Right lobe of liver (tissue), 6 donors: ENCODE measurements at places on chromosomes 13 and 19. TPM values are rescaled to one million over a fixed set of nuclear protein-coding genes. Genes with fewer than 3 reads are reported as not detected.

Gene PCDH17
- 1.1 TPM for total RNA-seq

- H3K27me3 ChIP-seq: no peaks in the 10 kb centered on the region
- no peaks in the 10 kb centered on the region for H3K36me3 ChIP-seq
- H3K4me1 ChIP-seq: no peaks in the 10 kb centered on the region
- H3K27ac ChIP-seq: peak within 1 kb of the TSS; percentile 56
These were observed at the start of the genes C19orf44 and CALR3 for GRCh38 chr19:16495982-16496612. TSS of gene C19orf44 (plus strand) at chr19:16496394. CDS start at chr19:16500793, 4,399 bp downstream. TSS of gene CALR3 (minus strand) at chr19:16496167. CDS start at chr19:16496129, 38 bp downstream.

DNA sequence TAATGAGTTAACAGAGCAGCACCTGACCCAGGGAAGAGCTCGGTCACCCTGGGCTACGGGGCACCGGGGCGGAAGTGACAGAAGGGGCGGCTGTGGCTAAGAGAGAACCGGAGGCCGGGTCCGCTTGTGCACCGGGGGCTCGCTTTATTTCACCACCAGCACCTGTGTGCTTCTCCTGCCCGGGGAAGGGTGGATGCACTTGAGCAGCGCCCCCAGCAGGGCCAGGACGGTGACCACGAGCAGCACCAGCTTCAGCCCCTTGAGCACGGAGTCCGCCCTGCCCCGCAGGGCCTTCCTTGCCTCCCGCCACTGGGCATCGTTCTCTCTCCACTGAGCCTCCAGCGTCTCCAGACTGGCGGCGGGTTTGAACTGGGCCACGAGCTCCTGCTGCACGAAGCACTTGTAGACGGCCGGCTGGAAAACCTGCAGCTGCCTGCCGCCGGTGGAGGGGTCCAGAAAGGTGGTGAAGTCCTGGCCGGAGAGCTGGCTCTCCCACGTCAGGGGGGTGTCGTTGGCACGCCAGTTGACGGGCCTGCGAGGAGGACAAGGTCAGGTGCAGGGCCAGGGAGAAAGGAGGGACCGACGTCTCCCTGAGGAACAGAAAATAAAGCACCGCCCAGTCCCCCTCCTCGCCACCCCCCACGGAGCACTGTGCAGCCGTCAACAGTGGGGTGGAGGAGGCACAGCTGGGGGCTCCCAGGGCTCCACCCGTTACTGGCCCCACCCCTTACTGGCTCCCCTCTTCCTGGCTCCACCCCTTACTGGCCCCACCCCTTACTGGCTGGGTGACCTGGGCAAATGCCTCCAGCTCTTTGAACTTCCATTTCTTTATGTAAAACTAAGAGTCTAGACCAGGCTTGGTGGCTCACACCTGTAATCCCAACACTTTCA, 3.6 kb downstream of the FAM187B start:
- H3K27me3 ChIP-seq: no peaks in the 10 kb centered on the region
- no peaks in the 10 kb centered on the region for H3K4me1 ChIP-seq
- H3K4me3 ChIP-seq: no peak overlapping the region
- no peaks in the 10 kb centered on the region for H3K36me3 ChIP-seq

DNA sequence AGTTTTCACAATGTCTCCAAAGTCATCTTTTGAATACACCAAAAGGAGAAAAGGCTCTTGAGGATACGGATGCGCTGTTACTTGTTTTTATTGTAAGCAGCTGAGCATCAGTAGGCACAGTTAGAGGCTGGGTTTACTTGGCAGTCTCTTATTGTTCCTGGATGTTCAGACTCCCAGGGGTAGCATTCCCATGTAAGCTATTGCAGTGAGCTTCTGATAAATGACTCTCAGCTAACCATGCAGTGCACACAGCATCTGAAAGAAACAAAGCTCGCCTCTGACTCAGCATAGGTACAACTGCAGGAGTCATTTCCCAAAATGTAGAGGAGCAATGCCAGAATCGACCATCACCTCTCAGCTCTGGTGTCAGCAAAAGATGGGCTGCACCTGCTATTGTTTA, 84.8 kb downstream of the DCT start:
- no peak overlapping the region for H3K27ac ChIP-seq
- no peaks in the 10 kb centered on the region for H3K27me3 ChIP-seq
- no peaks in the 10 kb centered on the region for H3K36me3 ChIP-seq
- no peak overlapping the region for H3K4me3 ChIP-seq
- H3K4me1 ChIP-seq: no peaks in the 10 kb centered on the region

DNA sequence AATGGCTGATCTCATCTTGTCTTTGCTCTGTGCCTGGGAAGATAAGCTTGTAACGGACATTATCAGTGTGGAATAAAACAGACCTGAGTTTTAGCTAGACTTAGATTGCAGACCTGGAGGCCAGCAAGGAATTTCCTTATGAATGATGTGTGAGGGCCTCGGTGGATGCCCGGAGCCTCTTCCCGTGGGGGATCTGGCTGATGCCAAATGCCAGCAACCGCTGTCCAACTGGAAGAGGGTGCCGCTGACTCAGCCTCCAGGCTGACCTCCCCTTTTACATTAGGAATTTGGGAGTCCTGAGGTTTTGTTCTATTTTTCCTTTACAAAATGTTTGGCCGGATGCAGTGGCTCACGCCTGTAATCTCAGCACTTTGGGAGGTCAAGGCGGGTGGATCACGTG, 19.6 kb upstream of the LILRA2 start:
- no peak overlapping the region for H3K27ac ChIP-seq
- no peak for DNase-seq
- no peaks in the 10 kb centered on the region for H3K4me1 ChIP-seq
- H3K36me3 ChIP-seq: no peaks in the 10 kb centered on the region

- H3K27me3 ChIP-seq: no peaks in the 10 kb centered on the region
- DNase-seq: no peak
- H3K36me3 ChIP-seq: peaks cover 6% of the 10 kb centered on the region
- no peak overlapping the region for H3K4me3 ChIP-seq
- no peak overlapping the region for H3K27ac ChIP-seq
These were observed 125.2 kb downstream of the KDM4B start for GRCh38 chr19:5093948-5094718.

DNA sequence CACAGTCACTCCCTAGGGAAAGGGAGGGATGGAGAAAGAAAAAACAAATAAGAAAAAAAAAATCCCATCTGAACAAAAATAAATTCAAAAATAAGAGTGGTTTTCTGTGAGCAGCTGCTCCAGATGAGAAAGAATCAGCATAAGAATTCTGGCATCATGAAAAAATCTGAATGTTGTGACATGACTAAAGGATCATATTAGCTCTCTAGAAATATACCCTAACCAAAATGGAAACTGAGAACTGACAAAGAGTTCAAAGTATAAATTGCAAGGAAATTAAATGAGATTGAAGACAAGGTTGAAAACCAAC, 579.0 kb downstream of the UQCRFS1 start:
- DNase-seq: no peak
- no peaks in the 10 kb centered on the region for H3K36me3 ChIP-seq
- H3K4me3 ChIP-seq: no peak overlapping the region
- no peaks in the 10 kb centered on the region for H3K4me1 ChIP-seq
- no peaks in the 10 kb centered on the region for H3K27me3 ChIP-seq

Gene RNF225
- total RNA-seq: not detected

DNA sequence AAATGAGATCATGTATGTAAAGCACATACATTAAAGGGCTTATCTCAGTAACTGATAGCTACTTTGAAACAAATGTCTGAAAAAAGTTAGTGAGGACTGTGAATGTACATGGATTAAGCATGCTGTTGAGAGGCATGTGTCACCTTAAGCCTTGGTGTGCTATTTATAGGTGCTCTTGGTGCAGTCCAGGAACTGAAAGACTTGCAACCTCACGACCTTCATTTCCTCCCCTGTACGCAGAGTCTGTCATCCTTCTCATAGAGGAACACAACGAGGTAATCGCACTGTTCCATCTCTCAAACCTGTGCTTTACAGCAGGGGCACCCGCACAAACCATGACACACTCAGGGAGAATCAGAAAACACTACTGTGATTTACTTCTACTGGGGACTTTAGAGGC, 65.6 kb downstream of the UFM1 start:
- no peak overlapping the region for H3K4me3 ChIP-seq
- no peak for DNase-seq
- H3K27ac ChIP-seq: no peak overlapping the region

DNA sequence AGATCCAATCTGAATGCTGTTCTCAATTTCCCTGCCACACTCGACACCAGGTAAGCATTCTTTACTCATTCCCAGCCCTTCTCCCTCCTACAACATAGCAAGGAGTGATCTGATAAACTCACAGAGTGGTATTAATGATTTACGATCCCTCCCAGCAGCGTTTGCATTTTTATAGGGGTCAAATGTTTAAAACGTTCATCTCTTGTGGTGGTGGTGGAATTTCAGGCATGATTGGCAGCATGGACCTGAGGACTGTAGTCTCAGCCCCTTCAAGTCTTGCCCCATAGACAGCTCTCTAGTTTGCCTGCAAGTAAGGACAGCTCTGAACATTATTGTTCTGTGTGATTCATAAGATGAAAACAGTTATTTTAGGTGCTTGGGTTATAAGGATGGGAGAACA, 565.7 kb downstream of the EFNB2 start:
- no peaks in the 10 kb centered on the region for H3K36me3 ChIP-seq
- no peak overlapping the region for H3K4me3 ChIP-seq
- no peaks in the 10 kb centered on the region for H3K4me1 ChIP-seq
- no peak overlapping the region for H3K27ac ChIP-seq

Gene ZNF541
- total RNA-seq: 0.19 TPM

Gene PLIN5
- 149 TPM for total RNA-seq

DNA sequence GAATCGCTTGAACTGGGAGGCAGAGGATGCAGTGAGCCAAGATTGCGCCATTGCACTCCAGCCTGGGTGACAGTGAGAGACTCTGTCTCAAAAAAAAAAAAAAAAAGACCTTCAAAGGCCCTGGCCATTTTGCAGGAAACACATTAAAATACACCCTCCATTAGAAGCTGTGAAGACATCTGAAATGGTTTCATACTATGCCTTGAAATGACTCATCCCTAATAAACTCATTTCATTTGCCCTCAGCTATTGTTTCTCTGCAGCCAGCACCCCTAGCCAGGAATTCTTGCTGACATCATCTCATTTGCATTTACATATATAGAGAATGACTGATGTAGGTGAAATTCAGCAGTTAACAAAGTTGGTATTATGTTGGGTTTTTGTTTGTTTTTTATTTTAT, 8.7 kb downstream of the EML2 start:
- no peak for DNase-seq
- no peak overlapping the region for H3K4me3 ChIP-seq
- no peaks in the 10 kb centered on the region for H3K4me1 ChIP-seq
- H3K27me3 ChIP-seq: no peaks in the 10 kb centered on the region
- H3K36me3 ChIP-seq: peaks cover 5% of the 10 kb centered on the region

DNA sequence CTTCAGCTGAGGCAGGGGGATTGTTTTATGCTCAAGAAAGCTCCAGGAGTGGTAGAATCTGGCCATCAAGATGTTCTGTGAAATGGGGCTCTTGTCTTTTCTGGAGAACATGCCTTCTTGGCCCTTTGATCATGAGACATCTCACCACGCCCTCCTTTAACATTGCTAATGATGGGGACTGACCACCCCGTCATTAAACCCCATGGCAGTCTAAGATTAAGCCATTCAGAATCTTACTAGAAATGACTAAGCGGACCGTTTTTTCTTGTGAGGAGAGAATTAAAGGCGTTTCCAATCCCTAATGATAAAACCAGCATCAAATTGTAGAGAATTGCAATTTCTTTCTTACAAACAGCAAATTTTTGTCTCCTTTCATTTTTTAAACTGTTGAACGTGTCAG, 89.4 kb downstream of the COL4A2 start:
- peak overlapping the region; percentile 33 for H3K27ac ChIP-seq
- H3K4me3 ChIP-seq: no peak overlapping the region
- H3K4me1 ChIP-seq: no peaks in the 10 kb centered on the region
- H3K36me3 ChIP-seq: no peaks in the 10 kb centered on the region
- H3K27me3 ChIP-seq: no peaks in the 10 kb centered on the region

Gene PCDH8
- total RNA-seq: not detected

DNA sequence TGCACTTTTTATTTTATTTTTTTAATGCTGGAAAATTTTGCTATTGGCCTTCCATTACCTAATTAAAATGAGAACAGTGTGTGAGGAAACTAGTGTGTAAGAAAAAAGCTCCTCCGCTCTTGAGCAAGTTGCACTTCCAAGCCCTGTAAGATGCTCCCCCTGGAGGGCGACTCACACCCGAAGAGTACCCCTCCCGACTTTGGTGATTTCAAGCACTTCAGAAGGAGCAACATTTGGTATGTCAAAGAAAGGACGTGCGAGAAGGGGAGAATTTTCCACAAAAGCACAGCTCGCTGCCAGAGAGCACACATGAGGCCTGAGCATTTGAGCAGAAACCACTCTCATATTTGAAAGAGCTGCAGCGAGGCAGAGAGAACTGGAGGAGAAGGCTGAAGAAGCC, 504.4 kb downstream of the FGF9 start:
- H3K36me3 ChIP-seq: no peaks in the 10 kb centered on the region
- no peak overlapping the region for H3K27ac ChIP-seq
- DNase-seq: no peak
- H3K4me1 ChIP-seq: no peaks in the 10 kb centered on the region

Gene PRRG2
- total RNA-seq: 3.5 TPM

- no peaks in the 10 kb centered on the region for H3K27me3 ChIP-seq
- H3K36me3 ChIP-seq: no peaks in the 10 kb centered on the region
- H3K4me1 ChIP-seq: no peaks in the 10 kb centered on the region
- H3K4me3 ChIP-seq: no peak overlapping the region
- H3K27ac ChIP-seq: no peak overlapping the region
These were observed 988.0 kb downstream of the PCDH17 start for GRCh38 chr13:58619396-58620113.

GRCh38 chr13:98280176-98280510, 103.1 kb upstream of the RNF113B start:
- no peak overlapping the region for H3K4me3 ChIP-seq
- H3K36me3 ChIP-seq: no peaks in the 10 kb centered on the region
- no peak for DNase-seq
- no peak overlapping the region for H3K27ac ChIP-seq

Gene PDE4C
- 0.70 TPM for total RNA-seq

DNA sequence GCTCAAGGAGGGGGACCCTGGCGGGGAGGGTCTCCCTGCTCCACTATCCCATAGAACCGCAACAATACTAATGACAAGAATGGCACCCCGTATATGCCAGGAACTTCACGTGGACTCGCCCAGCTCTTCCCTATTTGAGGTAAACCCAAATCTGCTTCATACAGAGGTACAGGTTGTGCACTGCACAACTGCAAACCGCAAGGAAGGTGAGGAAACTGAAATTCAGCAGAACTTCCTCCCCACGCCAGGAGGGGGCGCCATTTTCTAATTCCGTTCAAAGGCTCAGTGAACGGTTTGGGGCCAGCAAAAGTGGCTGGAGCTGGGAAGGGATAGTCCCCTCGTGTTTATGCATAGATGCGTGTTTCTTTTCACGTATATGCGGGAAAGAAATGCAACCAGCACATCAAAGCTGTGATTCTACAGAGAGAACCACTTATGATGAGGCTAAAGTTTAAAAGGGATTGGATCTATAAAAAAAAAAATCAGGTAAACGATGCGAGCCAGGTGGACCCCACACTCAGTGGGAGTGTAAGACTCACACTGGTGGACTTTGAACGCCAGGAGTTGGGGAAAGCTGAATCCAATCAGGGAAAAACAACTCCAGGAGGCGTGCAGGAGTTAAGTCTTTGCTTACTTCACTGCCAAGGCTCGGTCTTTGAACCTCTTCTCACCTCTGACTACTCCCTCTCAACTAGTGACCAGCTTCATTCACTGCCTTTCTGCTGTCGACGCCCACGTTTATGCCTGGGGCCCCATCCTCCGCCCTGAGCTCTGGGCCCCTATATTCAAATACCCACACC, 20.3 kb downstream of the C19orf81 start:
- no peak overlapping the region for H3K27ac ChIP-seq
- H3K4me1 ChIP-seq: no peaks in the 10 kb centered on the region
- H3K4me3 ChIP-seq: no peak overlapping the region
- H3K27me3 ChIP-seq: peaks cover 7% of the 10 kb centered on the region

Gene ELAVL1
- 29.5 TPM for total RNA-seq

Gene SLC7A10
- total RNA-seq: not detected

Gene ZNF177
- total RNA-seq: 0.66 TPM
